Right lobe of liver (tissue), 6 donors: ENCODE measurements at places on chromosomes 4 and X.

GRCh38 chr4:74190919-74191397 is 33.0 kb downstream of the MTHFD2L start:
- no peak for DNase-seq

- DNase-seq = peak; percentile 64
These were observed 651 bp upstream of the SAP30 start for GRCh38 chr4:173370130-173370476.

GRCh38 chr4:24468071-24468470 is 116.3 kb downstream of the DHX15 start:
- no peak for DNase-seq

DNA sequence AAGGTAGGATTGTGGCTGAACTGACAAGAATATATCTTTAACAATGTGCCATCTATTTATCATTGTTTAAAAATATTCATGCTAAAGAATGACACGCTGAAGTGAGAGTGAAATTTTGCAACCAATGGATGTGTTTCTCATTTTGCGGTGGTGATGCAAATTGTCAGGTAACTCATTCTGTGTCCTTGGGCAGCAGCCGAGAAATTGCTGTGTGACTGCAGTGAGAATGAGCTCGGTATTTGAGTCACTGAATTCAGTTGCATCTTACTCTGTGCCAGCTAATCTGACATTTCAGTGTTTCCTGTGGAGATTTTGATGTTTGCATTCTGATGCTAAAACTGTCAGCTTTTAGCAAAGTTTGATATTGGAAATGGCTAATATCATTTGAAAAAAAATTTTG is 28.1 kb downstream of the MCUB start:
- DNase-seq = no peak

- DNase-seq = no peak
These were observed 1296.1 kb upstream of the PCDH7 start for GRCh38 chr4:29423836-29424721.

DNA sequence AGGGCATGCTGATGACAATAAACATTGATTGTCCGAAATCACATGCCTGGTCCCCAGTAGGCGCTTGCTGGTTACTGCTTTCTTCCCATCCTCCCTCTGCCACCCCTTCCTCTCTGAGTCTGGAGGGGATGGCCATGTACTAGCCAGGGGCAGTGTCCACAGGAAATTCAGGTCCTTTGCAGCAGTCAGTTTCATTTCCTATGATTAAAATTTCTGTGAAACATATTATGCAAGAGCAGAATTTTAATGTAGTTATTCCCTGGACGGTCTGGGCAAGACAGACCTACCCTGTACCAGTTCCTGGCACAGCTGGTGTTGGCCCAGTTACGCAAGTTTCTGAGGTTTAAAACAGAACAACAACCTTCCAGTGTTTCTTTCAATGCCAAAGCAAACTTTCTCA is 28.2 kb upstream of the TLR2 start:
- DNase-seq = peak; percentile 62

DNA sequence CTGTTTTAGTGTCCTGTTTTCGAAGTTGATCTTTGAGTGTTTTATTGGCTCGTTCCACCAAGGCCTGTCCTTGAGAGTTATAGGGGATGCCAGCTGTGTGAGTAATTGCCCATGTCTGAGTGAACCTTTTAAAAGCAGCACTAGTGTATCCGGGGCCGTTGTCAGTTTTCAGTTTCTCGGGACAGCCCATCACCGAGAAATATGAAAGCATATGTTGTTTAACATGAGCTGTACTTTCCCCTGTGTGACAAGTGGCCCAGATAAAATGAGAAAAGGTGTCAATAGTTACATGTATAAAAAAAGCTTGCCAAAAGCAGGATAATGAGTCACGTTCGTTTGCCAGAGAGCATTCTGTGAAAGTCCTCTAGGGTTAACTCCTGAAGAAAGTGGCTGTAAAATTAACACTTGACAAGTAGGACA is 48.6 kb upstream of the RASSF6 start:
- no peak for DNase-seq

- DNase-seq = no peak
These were observed 200.6 kb downstream of the CHIC2 start for GRCh38 chr4:53863736-53864365.
